ENCODE measurements at places on chromosomes 4 and X.

GRCh38 chr4:172143605-172144314 is 330.6 kb downstream of the GALNTL6 start:
- no peak for DNase-seq

- no peak for DNase-seq
These were observed 23.9 kb upstream of the TMSB4X start for GRCh38 chrX:12950851-12951594.

DNA sequence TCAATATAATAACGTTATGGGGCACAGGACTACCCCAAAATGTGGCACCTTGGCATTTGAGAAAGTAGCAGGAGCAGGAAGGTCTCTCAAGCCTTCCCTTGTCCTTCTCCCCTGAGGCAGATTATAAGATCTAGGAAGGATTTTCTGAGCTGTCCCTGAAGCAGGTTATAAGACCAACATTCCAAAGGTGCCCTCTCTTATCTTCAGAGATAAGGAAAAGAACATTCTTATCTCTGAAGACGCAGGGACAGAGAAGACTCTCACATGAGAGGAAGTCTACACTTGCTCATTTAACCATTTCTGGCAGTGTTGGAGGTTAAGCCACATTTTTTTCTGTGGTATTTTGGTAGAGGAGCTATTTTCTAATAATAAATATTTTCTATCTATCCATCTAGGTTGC is 437.9 kb upstream of the MAOA start:
- no peak for DNase-seq

- no peak for DNase-seq
These were observed 135.6 kb upstream of the SMAD1 start for GRCh38 chr4:145346081-145346480.

Data from AG09309 (cell line).